ENCODE measurements at places on chromosomes 5 and 9. TPM values are rescaled to one million over a fixed set of nuclear protein-coding genes. Genes with fewer than 3 reads are reported as not detected.

GABRA1 gene
- polyA plus RNA-seq: not detected

DNA sequence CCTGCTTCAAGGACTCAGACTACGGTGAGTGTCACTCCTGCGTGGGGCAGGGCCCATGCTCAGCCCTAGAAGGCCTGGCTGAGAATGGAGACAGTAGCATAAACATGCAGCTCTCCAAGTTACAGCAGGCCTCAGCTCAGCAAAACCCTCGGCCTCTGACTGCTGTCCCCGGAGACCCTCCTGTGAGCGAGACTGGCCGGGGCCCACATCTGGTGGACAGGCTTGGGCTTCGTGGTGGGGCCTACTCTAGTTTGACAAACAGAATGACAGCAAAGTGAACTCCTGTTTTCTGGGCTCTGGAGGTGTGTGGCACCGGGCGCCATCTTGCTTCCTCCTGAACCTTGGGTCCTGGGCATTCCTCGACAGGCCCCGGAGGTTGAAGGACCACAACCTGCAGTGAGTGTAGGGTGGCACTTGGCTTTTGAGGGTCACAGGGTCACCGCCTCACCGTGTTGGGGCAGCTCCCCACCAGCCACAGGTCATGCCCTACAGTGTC, 97.5 kb downstream of the PHF2 start:
- DNase-seq: no peak

EPB41L4B gene
- 4.0 TPM for polyA plus RNA-seq

GRCh38 chr5:109739741-109740728, 50.3 kb downstream of the MAN2A1 start:
- no peak for DNase-seq

DNA sequence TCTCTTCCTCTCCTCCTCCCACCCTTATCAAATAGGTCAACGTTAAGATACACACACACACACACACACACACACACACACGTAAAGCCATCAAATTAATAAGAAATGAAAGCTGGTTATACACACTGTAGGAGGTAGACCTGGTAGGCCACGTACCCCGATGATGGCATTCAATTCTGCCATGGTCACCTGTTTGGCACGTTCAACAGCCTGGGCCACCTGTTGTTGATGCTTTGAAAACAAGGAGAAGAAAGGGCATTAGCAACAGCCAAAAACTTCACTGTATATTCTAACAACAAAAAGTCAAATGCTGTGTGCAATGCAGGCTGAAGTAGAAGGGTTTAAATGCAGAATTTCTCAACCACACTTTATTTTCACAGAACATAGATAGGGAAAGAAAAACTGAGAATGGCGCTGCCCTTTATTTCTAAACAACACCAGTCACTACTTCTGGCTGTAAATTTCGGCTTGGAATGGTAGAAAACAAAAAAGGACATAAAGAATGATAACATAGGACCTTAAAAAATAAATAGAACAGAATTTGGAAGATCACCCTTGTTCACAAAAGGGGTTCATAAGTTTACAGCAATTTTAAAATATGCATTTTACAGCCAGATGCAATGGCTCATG, 37.2 kb downstream of the TLE1 start:
- no peak for DNase-seq

SLC46A2 gene
- 0.21 TPM for polyA plus RNA-seq

DNA sequence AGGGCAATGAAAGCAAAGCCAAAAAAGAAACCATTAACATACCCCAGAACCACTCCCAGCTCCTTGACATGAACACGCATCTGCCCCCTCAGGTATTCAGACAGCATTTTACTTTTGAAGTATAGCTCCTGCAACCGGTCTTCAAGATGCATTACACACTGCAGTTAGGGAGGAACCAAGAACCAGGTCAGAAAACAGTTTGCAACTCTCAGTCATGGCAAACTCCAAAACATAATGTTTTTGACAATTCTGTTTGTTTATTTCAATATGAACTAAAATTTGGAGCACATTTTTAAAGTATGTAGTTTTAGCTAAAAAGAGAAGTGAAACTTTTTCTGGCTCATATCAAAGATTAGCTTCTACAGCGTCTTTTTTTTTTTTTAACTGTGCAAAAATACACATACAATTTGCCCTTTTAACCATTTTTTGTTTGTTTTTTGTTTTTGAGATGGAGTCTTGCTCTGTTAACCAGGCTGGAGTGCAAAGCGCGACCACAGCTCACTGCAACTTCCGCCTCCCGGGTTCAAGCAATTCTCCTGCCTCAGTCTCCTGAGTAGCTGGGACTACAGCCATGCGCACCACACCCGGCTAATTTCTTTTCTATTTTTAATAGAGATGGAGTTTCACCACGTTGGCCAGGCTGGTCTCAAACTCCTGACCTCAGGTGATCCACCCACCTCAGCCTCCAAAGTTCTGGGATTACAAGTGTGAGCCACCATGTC, 12.2 kb upstream of the RAPGEF6 start:
- DNase-seq: no peak

DNA sequence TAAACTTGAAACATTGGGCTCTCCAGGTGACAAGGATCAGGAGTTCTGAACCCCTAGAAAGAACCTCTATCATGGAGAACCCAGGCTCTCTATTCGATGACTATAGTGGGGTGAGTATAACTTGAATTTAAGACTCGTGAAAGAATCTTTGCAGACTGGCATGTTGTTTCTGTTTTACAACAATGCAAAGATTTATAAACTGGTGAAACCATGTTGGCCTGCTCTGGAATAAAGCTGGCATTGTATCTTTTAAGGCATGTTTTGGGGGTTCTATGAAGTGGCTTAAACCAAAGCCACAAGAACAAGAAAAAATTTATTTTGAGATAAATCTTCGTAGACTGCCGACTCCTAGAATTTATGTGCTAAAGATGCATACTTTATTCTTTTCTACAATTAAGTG, 9.8 kb upstream of the GDNF start:
- no peak for DNase-seq

- peak; percentile 43 for DNase-seq
These were observed 124.5 kb downstream of the EGFLAM start for GRCh38 chr5:38382898-38383297.

GRCh38 chr5:66742083-66742895, 146.1 kb downstream of the MAST4 start:
- DNase-seq: peak; percentile 19

ATP10B gene
- polyA plus RNA-seq: 1.3 TPM

GRCh38 chr5:39465843-39466242, 41.1 kb upstream of the DAB2 start:
- no peak for DNase-seq

GALNT10 gene
- 27.6 TPM for polyA plus RNA-seq

LCN1 gene
- polyA plus RNA-seq: not detected

CCL27 gene
- 0.52 TPM for polyA plus RNA-seq

DNA sequence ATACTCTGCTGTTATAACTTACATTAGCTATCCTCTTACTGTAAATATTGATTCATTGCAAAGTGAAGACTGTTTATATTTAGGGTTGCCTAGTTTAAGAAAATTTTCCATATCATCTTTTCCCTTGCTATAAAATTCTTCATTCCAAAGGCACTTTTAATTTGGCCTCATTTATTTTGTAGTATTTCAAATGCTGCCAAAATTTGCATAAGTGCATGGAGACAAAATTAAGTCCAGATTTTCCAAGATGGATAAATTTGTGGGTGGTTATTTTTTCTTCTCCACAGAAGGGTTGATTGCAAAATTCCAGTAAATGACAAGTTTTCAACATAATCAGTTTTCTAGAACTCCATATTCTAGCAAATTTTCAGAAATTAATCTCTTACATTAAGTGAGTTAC, 141.5 kb upstream of the MTAP start:
- no peak for DNase-seq

FAM200C gene
- 9.2 TPM for polyA plus RNA-seq

DNA sequence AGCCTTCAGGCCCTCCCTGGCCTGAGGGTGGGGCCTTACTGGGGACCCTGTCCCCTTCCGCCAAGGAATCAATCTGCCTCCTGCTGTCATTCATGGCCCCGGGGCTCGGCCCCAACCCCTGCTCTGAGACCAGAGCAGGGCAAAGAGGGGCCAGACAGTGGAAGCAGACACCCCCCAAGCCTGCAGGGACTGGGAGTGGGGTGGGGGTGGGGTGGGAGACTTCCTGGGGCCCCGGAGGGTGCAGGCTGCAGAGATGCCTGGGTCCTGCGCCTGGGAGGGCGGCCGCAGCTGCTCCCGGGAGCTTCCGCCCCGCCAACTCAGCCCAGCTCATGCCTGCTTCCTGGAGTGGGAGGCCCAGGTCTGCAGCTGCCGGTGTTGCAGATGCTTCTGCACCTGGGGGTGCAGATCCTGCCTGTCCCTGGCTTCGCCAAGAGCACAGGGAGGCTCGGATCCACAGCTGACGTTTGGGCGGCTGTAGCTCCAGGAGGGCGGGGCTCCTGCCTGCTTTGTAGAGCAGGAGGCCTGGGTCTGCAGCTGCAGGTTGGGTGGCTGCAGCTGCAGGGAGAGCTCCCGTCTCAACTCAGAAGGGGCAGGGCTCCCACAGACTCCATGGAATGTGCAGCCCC, 6.2 kb downstream of the KIF4B start:
- DNase-seq: no peak

- DNase-seq: no peak
These were observed 334.7 kb downstream of the FBXL7 start for GRCh38 chr5:15834596-15835245.

- DNase-seq: peak; percentile 25
These were observed 2.9 kb upstream of the NXNL2 start for GRCh38 chr9:88531920-88532698.

DNA sequence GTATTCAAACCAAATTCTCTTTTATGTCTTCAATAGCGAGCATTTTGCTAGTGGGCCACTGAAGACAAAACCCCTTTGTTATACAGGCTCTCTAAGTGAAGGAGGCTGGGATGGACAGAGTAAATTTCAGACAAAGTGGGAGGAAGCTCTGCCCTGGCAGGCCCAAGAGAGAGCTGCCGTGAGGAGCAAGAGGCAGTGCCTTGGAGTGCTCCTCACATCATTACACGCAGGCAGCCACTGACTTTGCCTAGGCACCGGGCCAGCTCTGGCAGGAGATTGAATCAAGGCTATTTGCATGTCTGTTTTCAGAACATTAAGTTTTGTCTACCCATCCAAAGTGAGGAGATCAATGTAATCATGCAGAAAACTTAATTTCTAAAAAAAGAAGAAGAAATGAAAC, 167.7 kb downstream of the CCDC192 start:
- peak; percentile 59 for DNase-seq

DNA sequence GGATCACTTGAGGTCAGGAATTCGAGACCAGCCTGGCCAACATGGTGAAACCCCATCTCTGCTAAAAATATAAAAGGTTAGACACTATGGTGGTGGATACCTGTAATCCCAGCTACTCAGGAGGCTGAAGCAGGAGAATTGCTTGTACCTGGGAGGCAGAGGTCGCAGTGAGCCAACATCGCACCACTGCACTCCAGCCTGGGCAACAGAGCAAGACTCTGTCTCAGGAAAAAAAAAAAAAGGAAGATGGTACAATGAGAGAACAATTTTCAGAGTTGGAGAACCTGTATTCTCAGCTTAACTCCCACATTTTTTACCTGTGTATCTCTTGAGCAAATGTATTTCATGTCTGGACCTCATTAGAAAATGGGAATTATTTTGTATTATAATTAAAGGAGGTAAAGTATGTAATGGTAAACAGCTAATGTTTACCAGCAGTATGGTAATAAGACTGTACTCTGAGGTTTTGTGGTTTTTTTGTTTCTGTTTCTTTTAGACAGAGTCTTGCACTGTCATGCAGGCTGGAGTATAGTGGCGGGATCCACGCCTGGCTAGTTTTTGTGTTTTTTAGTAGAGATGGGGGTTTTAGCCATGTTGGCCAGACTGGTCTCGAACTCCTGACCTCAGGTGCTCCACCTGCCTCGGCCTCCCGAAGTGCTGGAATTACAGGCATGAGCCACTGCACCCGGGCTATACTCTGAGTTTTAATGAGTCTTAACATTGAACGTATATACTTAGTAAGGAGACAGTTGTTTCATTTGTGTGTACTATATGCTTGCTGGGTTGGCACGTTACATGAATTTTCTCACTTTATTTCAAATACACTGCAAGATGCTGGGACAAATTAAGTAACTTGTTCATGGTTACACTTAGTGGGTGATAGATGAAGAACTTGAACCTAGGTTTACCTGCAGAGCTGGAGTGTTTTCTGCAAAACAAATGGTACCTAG, 16.2 kb downstream of the UHRF2 start:
- no peak for DNase-seq

DNA sequence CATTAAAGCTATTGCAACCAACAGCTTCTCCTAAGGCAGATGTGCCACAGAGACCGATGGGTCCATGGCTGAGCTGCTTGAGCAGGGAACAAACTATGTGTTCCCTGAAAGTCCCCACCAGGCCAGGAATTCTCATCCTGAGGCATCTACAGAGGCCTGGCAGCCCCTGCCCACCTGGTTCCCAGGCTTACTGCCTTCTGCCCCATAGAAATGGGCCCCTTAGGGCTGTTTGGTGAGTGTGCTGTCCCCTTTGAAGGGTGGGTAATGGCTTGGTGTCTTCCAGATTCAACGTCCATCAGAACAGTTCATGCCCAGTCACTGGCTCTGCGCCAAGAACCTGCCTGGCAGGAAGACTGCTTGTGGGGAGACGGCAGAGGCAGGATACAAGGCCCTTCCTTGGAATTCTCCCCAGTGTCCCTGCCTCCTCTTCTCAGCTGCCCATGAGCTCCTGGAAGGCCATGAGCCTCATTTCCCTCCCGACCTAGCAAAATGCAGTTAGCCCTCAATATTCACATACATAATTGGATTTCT, 3.8 kb upstream of the COL27A1 start:
- no peak for DNase-seq

MSX2 gene
- 0.71 TPM for polyA plus RNA-seq

DNA sequence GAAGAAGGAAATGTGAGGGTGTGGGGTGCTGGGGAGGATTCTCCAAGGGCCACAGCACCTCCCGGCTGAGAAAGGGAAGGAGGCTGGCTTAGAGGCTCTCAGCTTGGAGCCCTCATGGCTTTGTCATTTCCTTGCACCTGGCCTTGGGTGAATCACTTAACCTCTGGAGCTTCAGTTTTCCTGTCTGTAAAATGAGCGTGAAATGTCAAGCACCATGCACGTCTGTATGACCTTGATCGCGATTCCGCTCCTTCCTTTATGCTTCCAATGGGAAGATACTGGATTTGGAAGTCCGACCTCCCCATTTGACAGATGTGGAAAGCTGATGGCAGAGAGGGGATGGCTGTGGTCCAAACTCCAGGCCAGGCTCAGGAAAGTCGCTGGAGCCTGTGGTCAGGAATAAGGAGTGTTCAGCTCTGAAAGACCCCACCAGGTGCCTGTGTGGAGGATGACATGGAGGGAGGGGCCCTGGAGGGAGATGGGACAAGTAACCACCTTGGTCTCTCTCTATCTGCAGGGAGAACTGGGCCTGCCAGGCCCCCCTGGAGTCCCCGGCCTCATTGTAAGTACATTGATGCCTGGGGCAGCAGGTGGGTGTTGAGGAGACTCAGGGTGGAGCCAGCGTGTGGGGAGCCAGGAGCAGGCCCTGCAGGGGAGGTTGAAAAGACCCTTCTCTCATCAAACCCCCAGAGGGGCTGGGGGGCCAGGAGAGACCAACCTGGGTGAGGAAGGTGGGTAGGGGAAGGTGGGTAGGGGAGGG, 66.5 kb downstream of the COL27A1 start:
- no peak for DNase-seq

- no peak for DNase-seq
These were observed 73.3 kb upstream of the PHF24 start for GRCh38 chr9:34884747-34885189.

SIGMAR1 gene
- 46.8 TPM for polyA plus RNA-seq

- DNase-seq: no peak
These were observed 5.5 kb downstream of the ENG start for GRCh38 chr9:127848756-127849504.

GRCh38 chr5:143231973-143232812, 171.3 kb downstream of the NR3C1 start:
- DNase-seq: no peak

All from muscle of back (tissue), 13 donors.